Forelimb muscle (tissue), 1 donor: ENCODE measurements at places on chromosomes 6 and 20. TPM values are rescaled to one million over a fixed set of nuclear protein-coding genes. Genes with fewer than 3 reads are reported as not detected.

CRISP3 gene
- 0.28 TPM for polyA plus RNA-seq

ZNF334 gene
- polyA plus RNA-seq = 11.2 TPM

CST5 gene
- polyA plus RNA-seq = not detected

PTCHD4 gene
- polyA plus RNA-seq = 0.97 TPM

HSPA12B gene
- polyA plus RNA-seq = 21.4 TPM

MATN4 gene
- 0.57 TPM for polyA plus RNA-seq

RAB23 gene
- polyA plus RNA-seq = 11.2 TPM
